Hypothalamus (tissue), 51 donors: ENCODE measurements at places on chromosomes 1 and 21.

GRCh38 chr1:113211467-113211866 is 138.5 kb downstream of the LRIG2 start:
- DNase-seq = no peak

- no peak for DNase-seq
These were observed 35.8 kb downstream of the PRRX1 start for GRCh38 chr1:170699696-170700095.

DNA sequence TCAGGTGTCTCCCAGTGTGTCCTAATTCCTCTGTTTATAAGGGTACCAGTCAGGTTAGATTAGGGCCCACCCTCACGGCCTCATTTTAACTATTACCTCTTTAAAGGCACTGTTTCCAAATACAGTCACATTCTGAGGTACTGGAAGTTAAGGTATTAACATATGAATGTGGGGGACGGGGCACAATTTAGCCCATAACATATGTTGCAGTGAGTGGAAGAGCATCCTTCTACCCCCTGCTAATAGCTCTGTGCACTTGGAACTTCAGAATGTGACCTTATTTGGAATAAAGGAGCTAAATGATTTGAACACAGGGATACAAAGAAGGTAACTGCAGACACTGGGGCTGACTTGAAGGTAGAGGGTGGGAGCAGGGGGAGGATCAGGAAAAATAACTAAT is 67.3 kb upstream of the ADGRL2 start:
- DNase-seq = no peak

- no peak for DNase-seq
These were observed 263.6 kb upstream of the USP24 start for GRCh38 chr1:55478742-55479141.

DNA sequence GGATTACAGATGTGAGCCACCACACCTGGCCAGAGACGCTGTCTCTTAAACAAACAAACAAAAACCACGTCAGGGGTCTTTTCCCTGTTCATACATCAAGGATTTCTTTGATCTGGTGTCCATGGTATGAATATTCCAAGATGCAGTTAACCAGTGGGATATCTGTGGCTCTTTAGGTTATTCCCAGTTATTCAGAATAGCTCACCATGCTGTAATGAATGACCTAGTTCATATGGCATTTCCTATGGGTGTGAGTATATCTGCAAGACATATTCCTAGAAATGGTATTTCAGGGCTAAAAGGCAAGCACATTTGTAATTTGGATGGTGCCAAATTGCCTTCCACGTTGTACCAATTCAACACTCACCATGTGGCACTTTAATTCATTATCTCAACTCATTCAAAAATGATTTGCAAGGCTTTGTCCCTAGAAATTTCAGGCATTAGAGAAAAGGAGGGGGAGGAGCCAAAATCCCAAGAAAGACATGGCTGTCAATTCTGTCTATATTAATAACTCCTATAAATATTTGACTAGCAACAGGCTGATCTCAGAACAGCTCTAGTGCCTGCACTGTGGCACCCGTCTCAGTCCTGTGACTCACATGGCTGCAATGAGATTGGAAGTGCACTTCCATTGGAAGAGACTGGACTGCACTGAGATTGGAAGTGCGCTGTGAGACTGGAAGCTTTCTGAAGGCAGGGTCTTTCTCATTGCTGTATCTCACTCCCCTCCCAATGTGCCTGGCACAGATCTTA is 6.0 kb upstream of the STMN1 start:
- DNase-seq = no peak

DNA sequence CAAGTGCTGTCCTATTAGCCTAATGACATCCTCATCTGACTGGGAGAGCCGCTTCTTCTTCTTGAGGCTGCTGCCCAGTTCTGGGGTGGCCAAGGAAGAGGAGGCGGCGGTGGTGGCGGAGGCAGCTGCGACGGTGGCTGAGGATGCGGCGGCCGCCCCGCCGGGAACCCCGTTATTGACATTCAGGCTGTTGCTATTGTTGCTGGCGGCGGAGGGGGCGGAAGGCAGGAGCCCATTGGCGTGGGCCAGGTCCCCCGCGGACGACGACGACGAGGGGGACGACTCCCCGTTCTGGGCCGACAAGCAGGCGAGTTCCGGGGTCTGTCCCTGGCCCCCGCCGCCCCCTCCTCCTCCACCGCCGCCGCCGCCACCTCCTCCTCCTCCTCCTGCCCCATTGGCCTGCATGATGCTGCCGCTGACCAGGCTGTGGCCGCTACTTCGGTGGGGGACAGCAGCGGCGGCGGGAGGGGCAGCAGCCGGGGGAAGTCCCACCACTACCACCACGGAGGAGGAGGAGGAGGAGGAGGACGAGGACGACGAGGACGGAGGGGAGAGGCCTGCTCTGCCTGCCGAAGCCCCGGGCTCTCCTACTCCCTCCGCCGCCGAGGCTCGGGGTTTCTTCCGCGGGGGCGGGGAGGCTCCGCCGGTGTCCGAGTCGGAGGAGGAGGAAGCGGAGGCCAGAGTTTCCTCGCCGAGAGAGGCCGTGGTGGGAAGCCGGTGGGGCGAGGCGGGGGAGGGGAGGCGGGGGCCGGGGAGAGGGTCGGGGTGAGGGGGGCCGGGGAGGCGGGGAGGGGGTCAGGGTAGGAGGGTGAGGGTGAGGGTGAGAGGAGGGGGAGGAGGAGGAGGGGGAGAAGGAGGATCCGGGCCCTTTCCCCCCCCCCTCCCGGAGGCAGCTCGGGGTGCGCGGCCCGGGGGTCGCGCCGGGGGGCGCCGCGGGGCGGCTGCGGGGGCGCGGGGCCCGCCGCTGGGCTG is 610 bp downstream of the WDR26 start:
- no peak for DNase-seq

- no peak for DNase-seq
These were observed 1.8 kb upstream of the PGBD5 start for GRCh38 chr1:230427981-230428380.

DNA sequence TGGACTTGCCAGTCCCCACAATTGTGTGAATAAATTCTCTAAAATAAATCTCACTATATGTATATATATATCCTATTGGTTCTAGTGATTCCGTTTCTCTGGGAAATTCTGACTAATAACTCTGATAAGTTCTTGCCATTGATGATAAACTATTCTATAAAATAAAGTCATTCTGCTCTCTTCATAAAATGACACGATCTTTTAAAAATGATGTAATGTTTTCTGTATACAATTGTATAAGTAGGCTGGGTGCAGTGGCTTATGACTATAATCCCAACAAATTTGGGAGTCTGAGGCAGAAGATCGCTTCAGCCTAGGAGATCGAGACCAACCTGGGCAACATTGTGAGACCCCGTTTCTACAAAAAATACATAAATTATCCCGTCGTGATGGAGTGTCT is 541.0 kb upstream of the ADGRL4 start:
- DNase-seq = no peak

DNA sequence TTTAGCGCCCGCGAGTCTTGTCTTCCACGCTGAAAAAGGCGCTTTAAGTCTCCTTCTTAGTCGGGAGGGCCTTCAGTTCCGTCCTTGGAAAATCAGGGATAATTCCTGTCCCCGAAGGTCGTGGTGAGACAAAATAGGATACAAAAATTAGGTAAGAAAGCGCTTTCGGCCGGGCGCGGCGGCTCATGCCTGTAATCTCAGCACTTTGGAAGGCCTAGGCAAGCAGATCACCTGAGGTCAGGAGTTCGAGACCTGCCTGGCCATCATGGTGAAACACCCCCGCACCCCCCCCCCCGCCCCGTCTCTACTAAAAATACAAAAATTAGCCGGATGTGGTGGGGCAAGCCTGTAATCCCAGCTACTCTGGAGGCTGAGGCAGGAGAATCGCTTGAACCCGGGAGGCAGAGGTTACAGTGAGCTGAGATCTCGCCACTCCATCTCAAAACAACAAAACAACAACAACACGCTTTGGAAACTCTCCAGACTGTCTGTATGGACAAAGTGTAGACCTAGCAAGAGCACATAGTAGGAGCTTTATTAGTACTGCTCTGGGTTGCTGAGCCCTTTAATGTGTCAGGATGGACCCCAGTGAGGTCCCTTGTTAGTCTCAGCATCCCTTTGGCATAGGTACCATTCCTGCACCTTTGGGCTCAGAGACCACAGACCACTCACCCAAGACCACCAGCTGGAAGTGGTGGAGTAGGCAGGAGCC is 790 bp upstream of the TMEM54 start:
- DNase-seq = no peak

- DNase-seq = no peak
These were observed 47.7 kb upstream of the RBM15 start for GRCh38 chr1:110291241-110292030.

- DNase-seq = no peak
These were observed 19.3 kb upstream of the PTPRF start for GRCh38 chr1:43511394-43511793.

GRCh38 chr1:218217040-218217439 is 68.1 kb upstream of the RRP15 start:
- DNase-seq = no peak

DNA sequence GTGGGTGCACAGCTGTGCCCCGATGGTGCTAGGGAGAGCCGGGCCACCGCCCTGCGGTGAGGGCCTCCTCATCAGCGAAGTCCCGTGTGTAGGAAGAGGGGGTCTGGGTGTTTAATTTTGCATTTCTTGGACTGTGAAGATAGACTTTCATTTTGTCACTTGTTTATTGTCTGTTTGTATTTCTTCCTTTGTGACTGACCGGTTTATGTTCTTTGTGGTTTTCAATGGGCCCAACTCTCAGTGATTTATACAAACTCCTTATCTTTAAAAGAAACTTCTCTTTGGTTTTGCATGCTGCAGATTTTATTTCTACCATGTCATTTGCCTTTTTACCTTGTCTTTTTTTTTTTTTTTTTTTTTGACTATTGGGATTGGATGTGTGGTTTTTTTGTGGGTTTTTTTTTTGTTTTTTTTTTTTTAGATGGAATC is 65.1 kb downstream of the COL18A1 start:
- DNase-seq = no peak

DNA sequence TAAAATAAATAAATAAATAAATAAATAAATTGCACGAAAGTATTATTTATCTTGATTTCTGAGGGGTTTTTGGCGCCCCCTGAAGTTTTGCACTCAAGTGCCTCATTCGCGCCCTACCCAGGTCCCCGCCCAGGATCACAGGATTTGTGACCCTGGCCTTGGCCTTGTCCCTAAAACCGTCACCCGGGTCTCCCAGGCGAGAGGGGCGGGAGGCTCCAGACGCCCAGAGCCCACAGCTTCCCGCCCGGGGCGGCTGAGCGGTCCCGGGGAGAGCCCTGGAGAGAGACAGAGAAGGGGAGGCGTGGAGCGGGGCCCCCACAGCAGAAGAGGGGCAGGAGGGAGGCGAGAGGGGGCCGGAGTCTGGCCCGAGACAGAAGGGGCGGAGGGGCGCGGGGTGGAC is 91.8 kb upstream of the CASZ1 start:
- no peak for DNase-seq

- no peak for DNase-seq
These were observed 449.9 kb downstream of the NUF2 start for GRCh38 chr1:163771637-163772036.

DNA sequence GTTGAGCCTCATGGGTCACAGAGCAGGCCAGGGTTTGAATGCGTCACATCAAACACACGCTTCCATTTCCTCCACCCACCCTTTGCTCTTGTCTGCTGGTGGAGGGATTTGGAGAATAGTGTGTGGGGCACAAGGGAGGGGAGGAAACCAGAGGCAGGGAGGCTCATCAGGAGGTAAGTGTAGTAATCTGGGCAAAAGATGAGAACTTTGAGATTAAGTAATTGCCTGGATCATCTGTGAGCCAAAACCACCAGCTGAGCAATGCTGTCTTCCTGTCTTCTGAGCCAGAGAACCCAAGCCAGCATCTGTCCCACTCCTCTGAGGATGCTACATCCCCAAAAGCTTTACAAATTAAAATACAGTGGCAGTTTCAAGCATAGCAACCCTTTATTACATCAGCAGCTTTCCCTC is 45.2 kb downstream of the C8B start:
- no peak for DNase-seq

DNA sequence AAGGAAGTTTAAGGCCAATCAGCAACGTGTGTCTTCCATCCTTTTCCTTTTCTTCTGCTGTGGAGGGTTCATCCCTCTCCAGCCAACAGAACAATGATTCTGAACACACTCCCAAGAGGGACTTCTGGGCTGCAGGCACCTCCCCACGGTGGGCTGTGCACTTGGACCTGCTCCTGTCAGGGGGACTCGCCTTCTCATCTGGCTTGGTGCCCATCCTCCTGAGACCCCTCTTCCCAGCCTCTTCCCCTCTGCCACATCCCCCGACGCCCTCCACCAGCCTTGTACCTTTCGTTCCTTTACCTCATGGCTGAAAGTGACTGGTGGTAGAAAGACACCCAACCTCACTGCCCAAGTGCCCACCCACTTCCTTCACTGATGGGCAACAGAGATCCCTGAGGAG is 26.0 kb upstream of the SLAMF9 start:
- DNase-seq = no peak

DNA sequence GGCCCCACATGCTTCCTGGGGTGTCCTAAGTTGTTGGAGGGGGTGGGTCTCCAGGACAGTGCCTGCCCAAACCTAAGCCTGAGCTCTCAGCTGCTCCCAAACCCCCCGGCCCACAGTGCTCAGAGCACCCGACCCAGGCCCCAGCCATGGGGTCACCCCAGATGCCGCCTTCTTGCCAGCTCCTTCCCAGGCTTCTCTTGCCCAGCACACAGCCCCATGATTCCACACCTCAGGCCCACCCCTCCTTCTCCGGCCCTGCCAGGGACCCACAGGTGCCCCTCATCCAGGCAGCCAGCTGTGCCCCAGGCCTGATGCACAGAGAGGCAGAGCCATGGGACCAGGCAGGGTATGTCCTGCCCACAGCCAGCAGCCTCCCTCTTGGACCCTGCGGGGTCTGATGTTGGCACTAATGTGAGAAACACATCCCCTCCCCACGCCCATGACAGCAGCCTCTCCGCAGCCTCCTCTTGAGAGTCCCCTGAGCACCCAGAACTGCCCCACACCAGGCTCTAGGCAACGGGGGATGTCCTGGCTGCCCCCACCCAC is 4.9 kb downstream of the WNT9A start:
- DNase-seq = no peak

GRCh38 chr1:43383449-43383848 is 6.2 kb downstream of the MED8 start:
- DNase-seq = peak; percentile 62

DNA sequence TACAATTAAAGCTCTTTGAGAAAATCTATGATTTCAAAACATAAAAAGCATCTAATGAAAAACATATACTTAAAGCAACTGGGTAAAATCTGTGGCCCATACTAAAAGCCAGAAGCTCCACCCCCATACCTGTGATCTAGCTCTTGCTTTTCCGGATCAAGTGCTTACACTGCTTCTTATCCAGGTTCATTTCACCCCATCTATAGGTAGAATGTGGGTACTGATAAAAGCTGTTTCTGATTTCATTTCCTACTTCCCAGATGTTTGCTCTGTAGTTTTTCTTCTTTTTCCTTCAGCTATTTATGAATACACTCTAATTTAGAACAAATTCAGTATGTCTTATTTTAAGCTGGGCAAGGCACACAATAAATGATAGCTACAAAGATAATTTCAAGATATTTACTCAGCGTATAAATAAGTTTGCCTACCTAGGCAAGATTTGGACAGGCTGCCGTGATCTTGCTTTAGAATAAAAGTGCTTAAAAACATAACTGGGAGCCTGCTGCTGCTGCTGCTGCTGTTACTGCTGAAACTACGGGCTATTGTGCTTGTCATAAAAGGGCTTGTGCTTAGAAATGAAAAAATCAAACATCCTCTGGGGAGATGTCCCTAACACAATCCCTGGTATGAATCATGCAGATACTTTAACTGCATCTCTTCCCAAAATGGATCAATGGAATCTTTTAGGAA is 2.1 kb downstream of the SIPA1L2 start:
- DNase-seq = no peak

GRCh38 chr1:170445096-170445495 is 86.9 kb upstream of the GORAB start:
- DNase-seq = no peak

GRCh38 chr1:23417570-23417969 is 7.0 kb downstream of the TCEA3 start:
- DNase-seq = no peak
